ENCODE measurements at places on chromosomes 1 and 21.

GRCh38 chr21:22278366-22278765 lies 1280.2 kb downstream of the NCAM2 start:
- no peak for DNase-seq

- no peak for DNase-seq
These were observed 93.6 kb downstream of the OLFML2B start for GRCh38 chr1:161930064-161930463.

- no peak for DNase-seq
These were observed 54.9 kb downstream of the NVL start for GRCh38 chr1:224274970-224275626.

DNA sequence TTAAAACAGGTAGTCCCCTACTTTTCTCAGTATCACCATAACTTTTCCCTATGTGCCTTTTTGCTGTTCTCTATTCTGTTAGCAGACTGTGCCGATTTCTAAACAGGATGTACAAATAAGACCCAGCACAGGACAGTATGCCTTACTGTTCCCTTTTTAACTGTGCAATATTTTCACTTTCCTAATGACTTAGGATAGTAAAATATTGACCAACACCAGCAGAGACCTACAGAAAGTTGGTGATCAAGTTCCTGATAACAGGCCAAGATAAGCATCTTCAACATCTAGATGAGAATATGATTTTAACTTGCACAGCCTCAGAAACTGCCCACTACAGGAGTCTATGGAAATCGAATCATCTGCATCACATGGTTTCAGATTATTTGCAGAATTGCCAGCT lies 42.0 kb downstream of the ADSS2 start:
- no peak for DNase-seq
